ENCODE measurements at places on chromosomes 7 and 10. TPM values are rescaled to one million over a fixed set of nuclear protein-coding genes. Genes with fewer than 3 reads are reported as not detected.

Gene CPA4
- total RNA-seq, result not detected

Gene LEP
- not detected for total RNA-seq

Gene TPK1
- total RNA-seq, result 11.5 TPM

Gene THSD7A
- total RNA-seq, result not detected

Gene SNX13
- 38.4 TPM for total RNA-seq

Gene BEND7
- not detected for total RNA-seq

Gene NPTX2
- not detected for total RNA-seq

Gene GBX1
- not detected for total RNA-seq

Gene CLCN1
- total RNA-seq, result not detected

Gene IFIT1
- total RNA-seq, result not detected

Gene GSTO1
- 2.6 TPM for total RNA-seq

Gene INA
- total RNA-seq, result not detected

Gene GAD2
- total RNA-seq, result not detected

Gene GRID1
- total RNA-seq, result 3.1 TPM

Gene STAMBPL1
- total RNA-seq, result 41.0 TPM

Gene ZPBP
- total RNA-seq, result not detected

GRCh38 chr7:151851145-151851751, 25.7 kb downstream of the PRKAG2 start:
- no peak for DNase-seq

DNA sequence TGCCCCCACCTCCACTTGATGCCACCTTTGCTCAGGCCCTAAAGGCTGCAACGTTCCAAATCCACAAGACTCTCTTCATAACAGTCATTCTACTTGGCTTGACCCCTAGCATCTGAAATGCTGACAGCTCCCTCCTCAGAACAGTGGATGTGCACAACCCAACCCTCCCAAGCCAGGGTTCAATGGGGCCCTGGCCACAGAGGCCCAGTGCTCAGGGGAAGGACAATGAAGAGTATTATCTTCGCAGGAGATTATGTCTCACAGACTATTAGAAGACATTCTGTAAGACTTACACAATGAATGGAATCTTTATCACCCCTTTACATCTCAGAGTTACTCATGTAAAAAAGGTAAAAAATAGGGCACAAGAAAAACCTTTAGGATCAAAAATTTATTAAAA, 20.4 kb downstream of the ERCC6 start:
- DNase-seq, result no peak

GRCh38 chr10:43233601-43234430, 33.0 kb downstream of the RASGEF1A start:
- no peak for DNase-seq

GRCh38 chr7:41536122-41536872, 166.6 kb downstream of the INHBA start:
- no peak for DNase-seq

- DNase-seq, result no peak
Measured at GRCh38 chr7:96982586-96982985, 22.8 kb upstream of the DLX6 start.

DNA sequence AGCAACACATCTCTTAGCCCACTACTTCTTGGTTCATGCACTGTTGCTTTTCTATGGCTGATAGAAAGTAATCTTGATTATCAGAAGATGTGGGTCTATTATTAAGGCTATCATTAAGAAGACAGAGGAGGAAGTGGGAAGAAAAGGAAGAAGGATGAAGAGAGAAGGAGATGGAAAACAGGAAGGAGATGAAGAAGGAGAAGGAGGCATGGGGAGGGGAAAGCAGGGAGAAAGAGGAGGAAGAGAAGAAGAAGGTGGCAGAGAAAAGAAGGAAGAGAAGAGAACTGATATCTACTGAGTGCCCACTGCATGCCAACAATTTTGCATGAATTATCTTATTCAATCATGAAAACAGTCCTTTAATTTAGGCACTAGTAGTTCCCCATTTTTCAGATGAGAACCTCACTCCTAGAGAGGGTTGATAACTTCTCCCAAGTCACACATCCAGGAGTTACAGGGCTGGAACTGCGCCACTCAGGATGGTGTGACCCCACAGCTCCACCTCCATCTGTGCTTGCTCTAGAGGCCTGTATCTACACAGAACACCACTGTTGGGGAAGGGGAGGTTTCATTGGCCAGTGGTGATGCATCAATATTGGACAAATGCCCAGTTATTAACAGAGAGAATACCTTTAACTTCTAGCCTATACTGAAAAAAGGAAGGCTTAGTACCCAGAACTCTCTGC, 147.4 kb downstream of the CXCL12 start:
- no peak for DNase-seq

DNA sequence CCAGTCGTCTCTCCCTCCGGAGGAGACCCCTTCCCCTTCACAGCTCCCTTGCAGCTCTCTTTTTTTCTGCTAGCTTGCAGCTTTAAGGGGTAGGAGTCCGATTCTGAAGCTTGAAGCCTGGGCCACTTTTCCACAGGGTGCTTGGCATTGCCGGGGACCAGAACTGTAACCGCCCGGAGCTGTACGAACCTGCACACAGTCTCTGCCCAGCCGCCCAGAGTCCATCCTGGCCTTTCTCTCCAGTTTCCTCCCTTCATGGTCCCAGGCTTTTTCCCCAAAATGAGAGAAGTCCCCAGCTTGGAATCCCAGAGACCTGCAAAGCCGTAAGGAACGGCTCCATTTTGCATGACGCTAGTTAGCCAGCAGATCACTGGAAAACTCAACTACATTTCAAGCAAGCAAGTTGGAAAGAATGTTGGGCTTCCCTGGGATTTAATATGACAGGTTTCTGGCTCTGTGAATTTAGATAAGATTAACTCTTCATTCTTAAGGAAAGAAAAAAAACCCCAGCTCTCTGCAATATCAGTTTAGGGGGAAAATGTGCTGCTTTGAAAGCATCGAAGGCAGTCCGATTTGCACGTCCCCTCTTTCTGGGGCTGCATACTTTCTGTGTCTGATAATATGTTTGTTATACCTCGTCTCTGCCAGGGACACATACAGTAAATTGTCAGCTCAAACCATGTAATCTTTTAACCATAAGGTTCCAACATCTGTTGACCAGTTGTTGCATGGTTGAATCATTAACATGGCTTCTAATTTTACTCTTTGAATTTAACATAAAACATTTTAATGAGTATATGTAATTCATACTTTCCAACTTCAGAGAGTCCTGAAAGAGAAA, 190.0 kb upstream of the LYZL2 start:
- DNase-seq, result no peak

GRCh38 chr10:34731885-34732701, 83.0 kb downstream of the PARD3 start:
- no peak for DNase-seq

DNA sequence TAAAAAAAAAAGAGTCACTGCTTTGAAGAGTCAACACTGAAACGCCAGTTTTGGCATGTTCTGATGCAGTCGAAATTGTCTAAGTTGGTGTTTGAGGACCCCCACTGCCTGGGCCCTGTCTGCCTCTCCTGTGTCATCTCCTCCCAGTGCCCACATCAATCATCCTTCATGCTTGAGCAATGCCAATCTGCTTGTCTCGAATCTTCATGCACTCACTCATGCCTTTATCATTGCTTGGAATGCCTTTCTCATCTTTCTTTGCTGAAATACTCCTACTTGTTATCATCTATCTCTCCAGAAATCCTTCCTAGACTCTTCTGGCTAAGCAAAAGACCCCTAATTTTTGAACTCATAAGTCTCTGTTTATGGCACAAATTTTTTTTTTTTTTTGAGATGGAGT, 42.1 kb upstream of the PLPP4 start:
- DNase-seq, result no peak

DNA sequence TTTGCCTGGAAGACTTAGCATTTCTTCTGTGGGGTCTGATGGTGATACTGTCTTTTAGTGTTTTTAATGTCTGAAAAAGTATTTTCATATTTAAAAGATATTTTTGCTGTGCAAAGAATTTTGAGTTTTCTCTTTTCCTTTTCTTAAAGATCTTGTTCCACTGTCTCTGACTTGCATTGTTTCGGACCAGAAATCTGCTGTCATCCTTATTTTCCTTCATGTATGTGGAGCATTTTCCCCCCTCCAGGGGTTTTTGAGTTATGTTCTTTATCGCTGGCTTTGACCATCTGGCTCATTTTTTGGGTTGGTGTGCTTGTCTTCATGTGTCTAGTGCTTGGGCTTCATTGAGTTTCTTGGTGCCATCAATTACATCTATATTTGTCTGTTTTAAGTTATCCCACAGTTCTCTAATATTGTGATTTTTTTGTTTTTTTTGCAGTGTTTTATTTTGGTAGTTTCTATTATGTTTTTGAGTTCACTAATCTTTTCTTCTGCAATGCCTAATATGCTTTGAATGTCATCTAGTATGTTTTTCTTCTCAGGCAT, 119.9 kb downstream of the MGMT start:
- peak; percentile 18 for DNase-seq

DNA sequence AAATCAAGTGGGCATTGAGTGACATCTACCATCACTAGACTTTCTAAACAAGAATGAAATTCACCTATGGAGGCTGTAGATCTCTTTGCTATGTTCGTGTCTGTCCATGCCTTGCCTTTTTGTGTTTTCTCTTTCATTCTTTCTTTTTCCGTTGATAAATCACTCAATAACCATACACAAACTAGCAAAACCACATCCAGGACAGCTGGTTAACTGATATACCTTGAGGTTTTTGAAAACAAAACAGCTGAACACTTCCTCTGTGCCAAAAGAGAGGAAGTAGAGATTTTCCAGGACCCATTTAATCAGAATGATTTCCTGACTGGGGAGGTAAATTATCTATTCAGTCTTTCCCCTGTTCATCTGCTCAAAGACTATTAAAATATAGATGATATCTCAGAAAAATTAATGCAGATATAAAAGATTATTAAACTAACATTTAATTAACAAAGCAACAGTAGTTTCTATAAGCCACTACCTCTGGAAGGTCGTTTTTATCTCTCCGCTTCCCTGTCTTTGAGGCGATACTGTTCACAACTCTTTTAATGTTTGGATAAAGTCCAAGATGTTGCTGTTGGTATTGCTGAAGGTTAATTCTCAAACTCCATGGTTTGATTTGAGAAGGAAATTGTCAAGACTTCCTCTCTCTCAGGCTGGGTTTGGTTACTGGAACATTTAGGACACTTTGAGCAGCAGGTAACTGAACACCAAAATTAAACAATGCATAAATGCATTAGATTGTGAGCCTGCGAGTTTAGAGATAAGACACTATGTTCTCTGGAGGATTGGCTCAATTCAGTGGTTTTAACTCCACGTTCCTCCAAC, 24.4 kb upstream of the C10orf67 start:
- peak; percentile 87 for DNase-seq

DNA sequence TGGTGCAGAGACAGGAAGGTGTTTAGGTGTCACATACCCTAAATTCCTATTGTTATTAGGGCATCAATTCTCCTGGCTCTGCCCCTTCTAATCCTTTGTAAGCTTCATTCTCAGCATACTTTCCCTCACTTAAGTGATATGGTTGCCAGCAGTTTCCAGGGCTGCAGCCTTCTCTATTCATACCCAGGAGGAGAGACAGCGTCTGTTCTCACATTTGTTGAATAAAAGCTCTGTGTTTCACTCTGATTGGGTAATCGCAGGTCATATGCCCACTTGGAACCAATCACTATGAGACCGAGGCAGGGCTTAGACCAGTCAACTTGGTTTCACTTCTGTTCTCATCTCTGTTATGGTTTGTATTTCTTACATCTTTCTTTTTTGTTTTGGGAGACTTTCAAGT, 109.6 kb upstream of the MTPN start:
- peak; percentile 44 for DNase-seq

GRCh38 chr10:112956631-112957350, 6.7 kb downstream of the TCF7L2 start:
- DNase-seq, result no peak

- no peak for DNase-seq
Measured at GRCh38 chr10:7354330-7355047, 56.3 kb downstream of the SFMBT2 start.

GRCh38 chr7:75718390-75719031, 20.2 kb downstream of the HIP1 start:
- DNase-seq, result no peak

- DNase-seq, result peak; percentile 1
Measured at GRCh38 chr7:57308631-57309408, 141.2 kb upstream of the ZNF716 start.

DNA sequence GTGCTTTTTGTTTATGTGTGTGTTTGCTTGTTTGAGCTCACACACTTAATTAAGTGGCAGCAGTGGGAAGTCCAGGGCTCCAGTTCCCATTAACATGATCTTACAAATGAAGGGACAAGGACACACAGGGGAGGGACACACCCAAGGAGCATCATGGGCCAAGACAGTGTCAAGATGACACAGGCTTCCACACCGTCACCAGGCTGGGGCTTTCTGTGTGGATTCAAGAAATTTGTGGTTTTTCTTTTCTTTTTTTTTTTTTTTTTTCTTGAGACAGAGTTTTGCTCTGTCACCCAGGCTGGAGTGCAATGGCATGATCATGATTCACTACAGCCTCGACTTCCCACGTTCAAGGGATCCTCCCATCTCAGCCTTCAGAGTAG, 173.6 kb downstream of the KIAA1217 start:
- no peak for DNase-seq

- DNase-seq, result no peak
Measured at GRCh38 chr7:104686286-104686685, 327.7 kb upstream of the KMT2E start.

DNA sequence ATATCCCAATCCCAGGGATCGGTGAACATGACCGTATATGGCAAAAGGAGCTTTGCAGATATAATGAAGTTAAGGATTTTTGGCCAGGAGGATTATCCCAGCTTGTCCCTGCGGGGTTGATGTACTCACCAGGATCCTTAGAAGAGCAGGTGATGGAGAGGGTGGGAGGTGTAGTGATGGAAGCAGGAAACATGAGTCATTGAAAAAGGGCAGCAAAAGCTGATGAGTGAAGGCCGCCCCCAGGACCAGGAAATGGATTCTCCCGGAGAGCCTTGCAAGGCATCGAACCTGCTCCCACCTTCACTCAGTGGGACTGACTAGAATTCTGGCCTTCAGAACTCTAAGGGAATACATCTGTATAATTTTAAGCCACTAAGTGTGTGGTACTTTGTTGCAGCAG, 5.2 kb upstream of the NUPR2 start:
- DNase-seq, result no peak

DNA sequence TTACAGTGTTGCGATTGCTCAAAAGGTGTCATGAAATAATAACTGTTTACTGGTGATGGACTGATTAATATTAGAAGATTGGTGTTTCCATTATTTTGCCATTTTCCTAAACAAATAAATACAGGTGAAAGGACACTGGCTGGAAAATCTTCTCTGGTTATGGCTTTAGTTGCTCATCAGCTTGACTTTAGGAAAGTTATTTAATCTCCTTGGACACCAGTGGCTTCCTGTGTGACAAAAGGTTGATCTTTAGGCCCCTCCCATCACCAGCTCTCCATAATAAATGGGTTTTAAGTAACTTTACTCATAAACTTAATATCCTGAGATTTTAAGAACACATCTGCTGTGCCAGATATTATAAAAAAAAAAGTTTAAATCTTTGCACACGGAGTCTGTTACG, 737 bp downstream of the CABCOCO1 start:
- DNase-seq, result no peak

DNA sequence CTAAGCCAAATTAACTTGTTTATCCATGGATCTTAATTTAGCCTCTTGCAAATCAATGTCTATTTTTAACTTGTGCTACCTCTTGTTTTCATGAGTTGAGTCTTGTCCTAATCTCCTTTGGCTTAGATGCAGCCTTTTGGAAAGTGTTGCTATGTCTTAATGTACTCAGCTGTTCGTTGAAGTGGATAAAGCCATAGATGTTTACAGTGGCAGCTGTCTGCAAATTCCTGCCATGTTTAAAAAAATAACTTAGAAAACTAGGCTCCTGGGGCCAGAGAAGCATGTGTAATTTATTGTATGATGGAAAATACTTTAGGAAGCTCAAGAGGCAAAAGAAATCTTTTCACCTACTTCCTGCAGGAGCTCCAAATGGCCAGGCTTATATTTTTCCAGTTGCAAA, 253.1 kb upstream of the RHOBTB1 start:
- no peak for DNase-seq

- DNase-seq, result no peak
Measured at GRCh38 chr10:76784076-76784475, 853.5 kb downstream of the KCNMA1 start.

Measured in OCI-LY7 (cell line).